T-helper 9 cell (primary cell): ENCODE measurements at places on chromosomes 3 and 15.

DNA sequence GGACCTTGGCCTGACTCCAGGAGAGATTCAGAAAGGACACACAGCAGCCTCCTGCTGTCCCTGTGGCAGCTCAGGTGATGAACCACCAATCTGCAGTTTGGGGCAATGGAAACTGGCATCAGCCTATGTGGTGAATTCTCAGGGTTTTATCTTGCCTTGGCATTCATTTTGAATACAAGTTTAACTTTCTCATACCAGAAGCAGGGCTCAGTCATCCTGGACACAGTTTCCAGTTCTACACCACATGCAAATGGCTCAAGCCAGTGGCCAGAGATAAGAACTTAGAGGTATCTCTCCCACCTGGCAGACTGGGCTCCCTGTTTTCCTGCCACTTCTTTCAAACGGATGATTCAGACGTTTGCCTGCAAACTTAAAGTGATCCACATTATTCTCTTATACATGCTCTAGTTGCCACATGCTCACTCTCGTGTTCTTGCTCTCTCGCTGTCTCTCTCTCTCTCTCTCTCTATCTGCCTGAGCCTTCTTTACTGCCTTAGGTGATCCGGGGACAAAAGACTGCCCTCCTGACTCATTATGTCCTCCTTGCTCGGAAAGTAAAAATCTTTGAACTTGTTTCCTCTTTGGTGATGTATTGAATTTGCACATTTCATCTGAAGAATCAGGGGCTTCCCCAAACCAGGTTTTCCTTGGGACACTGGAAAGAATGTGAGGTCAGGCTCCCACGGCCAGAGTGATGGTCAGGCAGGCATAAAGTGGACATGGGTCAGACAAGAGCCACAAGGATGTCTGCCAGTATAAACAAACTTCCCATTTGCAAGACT, 99.6 kb upstream of the STT3B start:
- no peak for DNase-seq

GRCh38 chr3:18066899-18067582, 324.6 kb upstream of the TBC1D5 start:
- DNase-seq, result no peak

GRCh38 chr3:63279005-63279841, 1.1 kb downstream of the SYNPR start:
- DNase-seq, result no peak

GRCh38 chr3:37892927-37893600, 31.4 kb downstream of the CTDSPL start:
- DNase-seq, result no peak

DNA sequence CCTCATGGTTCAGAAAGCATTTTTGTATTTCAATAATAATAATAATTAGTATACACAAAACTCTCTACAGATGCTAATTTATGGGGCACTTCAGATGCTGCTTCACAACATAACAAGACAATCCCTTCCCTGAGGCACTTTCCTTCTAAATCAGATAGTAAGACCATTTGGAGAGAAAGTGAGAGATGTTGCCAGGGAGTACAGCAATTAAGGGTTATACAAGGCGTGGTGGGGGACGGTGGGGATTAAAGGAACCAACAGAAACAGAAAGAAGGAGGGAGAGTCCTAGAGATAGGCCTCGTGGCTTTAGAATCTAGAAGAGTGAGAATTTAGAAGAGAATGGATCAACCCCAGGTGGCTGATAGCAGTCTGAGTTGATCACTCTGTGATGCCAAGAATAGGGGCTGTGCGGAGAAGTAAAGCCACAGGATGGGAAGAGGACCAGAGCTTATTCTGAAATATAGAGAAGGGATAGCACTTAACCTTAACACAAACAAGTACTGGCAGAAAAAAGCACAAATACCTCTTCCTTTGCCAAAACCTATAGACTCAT, 76.9 kb downstream of the ETFA start:
- no peak for DNase-seq

GRCh38 chr3:163561151-163561550, 1517.1 kb downstream of the SI start:
- no peak for DNase-seq

DNA sequence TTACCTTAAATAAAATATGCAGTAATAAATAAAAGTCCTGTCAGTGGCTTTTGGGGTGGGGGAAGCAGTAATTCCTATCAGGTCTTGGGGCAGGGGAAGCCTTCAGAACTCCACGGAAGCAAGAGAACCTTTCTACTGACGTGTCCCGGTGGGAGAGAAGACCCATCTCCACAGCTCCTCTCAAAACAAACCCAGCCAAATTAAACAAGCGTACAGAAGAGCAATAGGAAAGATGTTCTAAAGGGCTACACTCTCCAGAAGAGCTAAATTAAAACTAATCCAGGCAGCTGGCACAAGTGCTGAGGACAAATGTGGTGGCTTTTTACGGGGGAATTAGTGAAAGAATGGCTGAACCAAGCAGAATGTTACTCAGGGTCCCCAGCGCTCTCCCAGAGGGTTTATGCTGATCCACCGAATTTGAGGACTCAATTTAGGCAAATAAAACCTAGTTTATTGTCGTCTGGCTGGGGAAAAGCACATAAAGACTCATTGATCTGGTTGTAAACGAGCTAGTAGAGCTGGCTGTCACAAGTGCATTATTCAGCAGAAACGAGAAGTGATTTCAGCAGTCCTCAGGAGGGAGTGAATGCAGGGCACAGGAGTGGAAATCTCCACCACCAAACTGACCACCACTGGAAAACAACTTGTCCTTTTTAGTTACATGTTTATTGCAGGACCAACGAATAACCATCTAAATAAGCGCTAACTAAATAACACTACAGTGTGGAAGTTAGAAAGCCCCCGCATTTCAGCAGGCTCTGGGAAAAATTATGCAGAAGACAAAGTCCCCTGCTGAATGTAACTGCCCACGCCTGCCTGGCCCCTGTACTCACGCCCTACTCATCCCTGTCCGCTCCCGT, 13.5 kb downstream of the BFSP2 start:
- DNase-seq, result no peak

DNA sequence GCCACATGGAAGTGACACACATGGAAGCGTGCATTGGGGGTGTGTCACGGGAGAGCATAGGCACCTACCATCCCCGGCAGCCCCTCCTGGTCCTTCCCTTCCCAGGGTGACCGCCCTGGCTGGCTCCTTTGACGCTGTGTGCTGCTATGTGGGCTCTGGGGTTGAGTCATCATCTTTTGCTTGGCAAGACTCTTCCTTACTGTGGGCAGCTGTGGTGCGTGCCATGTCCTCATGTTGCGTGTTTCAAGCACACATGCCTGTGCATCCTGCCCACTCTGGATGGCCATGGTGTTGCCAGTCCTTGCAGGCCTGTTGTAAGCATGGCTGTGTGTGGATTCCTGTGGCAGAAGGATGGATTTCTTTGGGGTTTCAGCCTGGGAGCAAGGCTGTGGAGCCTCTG, 14.0 kb downstream of the PLXNA1 start:
- DNase-seq, result no peak
